ENCODE measurements at places on chromosomes 13 and 19.

- DNase-seq, result no peak
Measured at GRCh38 chr13:23550163-23550562, 20.0 kb upstream of the TNFRSF19 start.

DNA sequence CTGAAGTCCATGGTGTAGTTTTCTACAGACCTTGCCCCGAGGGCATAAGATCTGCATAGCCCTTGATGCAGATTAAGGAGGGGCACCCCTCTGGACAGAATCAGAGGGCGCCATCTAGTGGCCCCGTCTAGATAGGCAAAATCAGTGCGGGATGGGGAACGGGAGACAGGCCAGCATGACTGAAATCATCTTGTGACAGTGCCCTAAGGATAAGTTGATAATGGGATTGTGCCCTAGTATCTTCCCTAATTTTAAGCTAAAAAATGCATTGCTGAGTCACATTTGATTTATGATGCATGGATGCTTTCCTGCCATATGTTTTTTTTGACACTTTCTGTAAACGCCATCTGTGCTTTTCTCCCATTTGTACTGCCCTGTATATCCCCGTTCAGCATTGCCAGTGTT is 19.0 kb upstream of the GPI start:
- peak; percentile 73 for DNase-seq

GRCh38 chr13:102862624-102863210 is 16.9 kb downstream of the ERCC5 start:
- no peak for DNase-seq

DNA sequence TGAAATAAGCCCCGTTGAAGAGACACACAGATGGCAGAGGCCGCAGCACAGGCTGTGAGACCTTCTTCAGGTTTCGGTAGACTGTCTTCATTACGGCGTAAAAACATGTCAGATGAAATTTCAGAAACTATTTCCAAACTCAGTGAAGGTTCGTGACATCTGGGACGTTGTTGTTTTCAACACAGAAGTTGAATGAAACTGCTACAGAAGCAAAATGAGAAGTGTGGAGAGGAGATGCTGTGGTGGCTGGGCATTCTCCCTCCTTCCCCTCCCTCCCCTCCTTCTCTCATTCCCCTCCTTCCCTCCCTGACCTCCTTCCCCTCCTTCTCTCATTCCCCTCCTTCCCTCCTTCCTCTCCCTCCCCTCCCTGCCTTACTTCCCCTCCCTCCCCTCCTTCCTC is 113.6 kb downstream of the ATP11A start:
- no peak for DNase-seq

DNA sequence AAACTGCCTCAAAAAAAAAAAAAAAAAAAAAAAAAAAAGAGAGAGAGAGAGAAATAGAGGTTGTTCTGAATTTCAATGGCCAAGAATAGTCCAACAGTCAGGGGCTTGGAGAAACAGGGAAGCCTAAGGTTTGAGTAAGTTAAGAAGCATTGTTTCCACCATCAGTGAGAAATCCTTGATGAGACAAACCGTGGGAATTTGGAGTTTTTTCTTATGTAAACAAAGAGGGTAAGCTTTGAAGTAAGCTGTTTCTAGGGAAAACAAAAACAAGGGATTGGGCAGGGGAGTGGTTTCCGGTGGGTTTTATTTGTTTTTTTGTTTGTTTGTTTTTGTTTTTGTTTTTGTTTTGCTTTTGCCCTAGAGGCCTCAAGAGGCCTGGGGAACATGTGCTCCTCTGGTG is 11.2 kb upstream of the ERVV-1 start:
- no peak for DNase-seq

Data from stimulated activated CD4-positive, alpha-beta T cell treated with anti-CD3 and anti-CD28 coated beads, Interleukin-4, amount 100 ng/mL, for 24 hours (primary cell).